ENCODE measurements at places on chromosomes 11 and 22. TPM values are rescaled to one million over a fixed set of nuclear protein-coding genes. Genes with fewer than 3 reads are reported as not detected.

GRCh38 chr22:19998991-19999820 is 17.4 kb downstream of the ARVCF start:
- H3K27ac ChIP-seq = no peak overlapping the region
- no peak overlapping the region for H3K4me3 ChIP-seq

DNA sequence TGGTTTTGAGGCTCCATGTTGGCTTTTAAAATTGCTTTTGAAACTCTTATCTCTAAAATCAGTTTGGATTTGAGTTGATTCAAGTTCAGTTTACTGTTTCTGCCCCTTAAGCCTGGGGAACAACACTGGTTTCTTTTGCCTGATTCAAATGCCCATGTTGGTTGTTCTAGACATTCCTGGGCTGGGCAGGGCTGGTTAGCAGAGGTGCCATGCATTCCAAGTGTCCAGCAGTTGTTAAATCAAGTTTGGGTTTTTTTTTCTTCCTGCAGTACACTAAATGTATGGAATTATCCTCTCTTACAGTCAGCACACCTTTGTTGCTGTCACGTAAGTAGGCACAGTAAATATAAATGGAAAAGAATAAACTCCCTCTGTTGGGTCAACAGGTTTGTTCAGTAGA is 67.2 kb upstream of the MTMR2 start:
- no peak for DNase-seq
- H3K4me3 ChIP-seq = no peak overlapping the region
- peaks cover 9% of the 10 kb centered on the region for H3K4me1 ChIP-seq
- no peak overlapping the region for H3K27ac ChIP-seq
- no peaks in the 10 kb centered on the region for H3K27me3 ChIP-seq
- no peaks in the 10 kb centered on the region for H3K36me3 ChIP-seq

- DNase-seq = no peak
- no peak overlapping the region for H3K4me3 ChIP-seq
- no peaks in the 10 kb centered on the region for H3K27me3 ChIP-seq
- H3K36me3 ChIP-seq = no peaks in the 10 kb centered on the region
- no peak overlapping the region for H3K27ac ChIP-seq
- H3K4me1 ChIP-seq = no peaks in the 10 kb centered on the region
These were observed 12.2 kb downstream of the OR8D1 start for GRCh38 chr11:124301548-124301947.

- no peaks in the 10 kb centered on the region for H3K27me3 ChIP-seq
- H3K27ac ChIP-seq = no peak overlapping the region
- H3K4me3 ChIP-seq = no peak overlapping the region
- H3K4me1 ChIP-seq = no peaks in the 10 kb centered on the region
These were observed 33.2 kb downstream of the SLC5A12 start for GRCh38 chr11:26688701-26689100.

DNA sequence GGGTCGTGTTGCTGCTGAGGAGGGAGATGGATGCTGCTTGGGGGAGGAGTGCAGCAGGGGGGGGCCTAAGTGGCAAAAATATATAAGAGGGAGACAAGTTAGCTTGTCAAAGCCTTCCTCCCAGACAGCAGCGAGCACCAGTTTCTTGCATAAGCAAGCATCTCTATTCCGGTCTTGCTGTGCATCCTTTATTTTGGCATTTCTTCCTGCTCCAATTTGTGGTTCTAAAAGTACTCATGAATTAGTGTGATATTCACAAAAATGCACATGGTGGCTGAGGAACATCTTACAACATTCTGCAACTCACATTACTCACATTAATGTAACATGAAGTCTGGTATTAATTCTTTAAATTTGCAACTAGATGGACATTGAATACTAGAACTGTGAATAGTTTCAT is 32.1 kb downstream of the GDPD5 start:
- no peak for DNase-seq
- no peaks in the 10 kb centered on the region for H3K27me3 ChIP-seq
- no peak overlapping the region for H3K27ac ChIP-seq
- H3K4me1 ChIP-seq = no peaks in the 10 kb centered on the region
- H3K4me3 ChIP-seq = no peak overlapping the region
- H3K36me3 ChIP-seq = no peaks in the 10 kb centered on the region

DNA sequence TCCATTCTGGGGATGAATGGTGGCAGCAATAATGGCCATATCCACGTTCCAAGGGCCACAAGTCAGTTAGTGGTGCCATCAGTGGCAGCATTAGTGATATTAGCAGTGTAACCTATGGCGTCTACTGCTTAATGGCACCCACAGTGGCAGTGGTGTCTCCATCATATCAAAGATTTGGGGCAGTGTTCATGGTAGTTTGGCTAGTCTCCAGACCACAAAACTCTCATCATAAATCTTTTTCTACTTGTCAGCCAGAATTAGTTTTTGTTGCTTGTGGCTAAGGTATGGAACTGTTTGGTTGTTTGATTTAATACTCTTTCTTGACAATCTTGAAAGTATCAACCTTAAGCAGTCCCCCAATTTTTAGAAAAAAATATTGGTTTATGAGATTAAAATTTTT is 45.1 kb upstream of the DEUP1 start:
- H3K27me3 ChIP-seq = no peaks in the 10 kb centered on the region
- no peak for DNase-seq
- H3K36me3 ChIP-seq = no peaks in the 10 kb centered on the region
- no peaks in the 10 kb centered on the region for H3K4me1 ChIP-seq
- H3K27ac ChIP-seq = no peak overlapping the region

DNA sequence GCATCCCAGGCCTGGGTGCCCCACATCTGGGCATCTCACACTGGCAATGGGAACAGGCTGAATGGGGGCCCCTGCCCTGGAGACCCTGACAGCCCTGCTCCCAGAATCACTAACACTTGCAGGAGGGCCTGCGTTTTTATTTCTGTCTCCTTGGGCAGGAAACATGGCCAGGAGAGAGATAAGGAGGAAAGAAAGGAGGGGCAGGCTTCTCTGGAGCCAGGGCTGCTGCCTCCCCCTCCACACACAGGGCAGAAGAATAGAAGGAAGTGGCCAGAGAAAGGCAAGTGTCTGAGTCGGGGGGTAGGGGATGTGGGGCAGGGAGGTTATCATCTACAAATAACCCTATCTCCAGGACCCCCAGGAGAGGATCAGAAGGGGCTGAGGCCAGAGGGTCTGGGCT is 25.5 kb upstream of the TSPAN18 start:
- H3K27me3 ChIP-seq = no peaks in the 10 kb centered on the region
- no peak for DNase-seq
- no peaks in the 10 kb centered on the region for H3K36me3 ChIP-seq
- no peak overlapping the region for H3K4me3 ChIP-seq
- H3K4me1 ChIP-seq = no peaks in the 10 kb centered on the region

DNA sequence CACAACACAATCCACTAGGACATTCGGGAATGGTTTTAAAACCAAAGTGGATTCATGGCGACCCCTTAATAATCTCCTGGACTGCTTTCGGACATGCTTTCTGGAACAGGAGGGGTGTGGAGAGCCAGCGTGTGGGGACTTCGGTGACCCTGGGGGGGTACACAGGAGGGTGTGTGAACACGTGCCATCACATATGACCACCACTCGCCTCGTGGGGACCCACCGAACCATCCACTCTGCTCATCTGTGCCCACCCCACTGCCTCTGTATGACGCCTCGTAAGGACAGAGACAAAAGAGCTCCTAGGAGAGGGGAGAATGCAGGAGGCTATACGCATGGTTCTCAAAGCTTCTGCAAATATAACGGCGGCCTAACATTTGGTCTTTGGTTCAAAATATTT is 8.9 kb downstream of the LTO1 start:
- no peak overlapping the region for H3K4me3 ChIP-seq
- H3K27me3 ChIP-seq = no peaks in the 10 kb centered on the region
- H3K27ac ChIP-seq = no peak overlapping the region
- H3K4me1 ChIP-seq = no peaks in the 10 kb centered on the region

GRCh38 chr11:21582791-21583190 is 610.1 kb upstream of the ANO5 start:
- H3K4me1 ChIP-seq = no peaks in the 10 kb centered on the region
- no peaks in the 10 kb centered on the region for H3K27me3 ChIP-seq
- no peaks in the 10 kb centered on the region for H3K36me3 ChIP-seq
- no peak for DNase-seq

DNA sequence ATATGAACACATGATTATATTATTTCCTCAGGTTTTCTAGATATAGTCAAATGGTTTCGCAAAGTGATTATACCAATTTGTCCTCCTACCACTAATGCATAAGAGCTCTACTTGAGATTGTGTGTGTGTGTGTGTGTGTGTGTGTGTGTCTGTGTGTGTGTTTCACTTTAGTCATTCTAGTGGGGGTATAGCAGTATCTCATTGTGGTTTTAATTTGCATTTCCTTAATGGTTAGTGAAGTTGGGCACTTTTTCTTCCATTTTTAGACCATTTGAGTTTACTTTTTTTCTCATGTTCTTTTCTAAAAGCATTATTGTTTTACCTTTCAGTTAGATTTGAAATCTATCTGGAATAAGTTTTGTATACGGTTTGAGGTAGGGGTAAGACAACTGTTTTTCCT is 12.9 kb downstream of the CAPN5 start:
- no peak for DNase-seq
- H3K36me3 ChIP-seq = no peaks in the 10 kb centered on the region
- no peak overlapping the region for H3K4me3 ChIP-seq
- H3K27me3 ChIP-seq = no peaks in the 10 kb centered on the region

GRCh38 chr11:46338636-46338987 is 8.7 kb upstream of the DGKZ start:
- no peak for DNase-seq
- H3K4me1 ChIP-seq = no peaks in the 10 kb centered on the region
- no peaks in the 10 kb centered on the region for H3K36me3 ChIP-seq
- H3K27me3 ChIP-seq = no peaks in the 10 kb centered on the region
- H3K27ac ChIP-seq = peak overlapping the region; percentile 76

DNA sequence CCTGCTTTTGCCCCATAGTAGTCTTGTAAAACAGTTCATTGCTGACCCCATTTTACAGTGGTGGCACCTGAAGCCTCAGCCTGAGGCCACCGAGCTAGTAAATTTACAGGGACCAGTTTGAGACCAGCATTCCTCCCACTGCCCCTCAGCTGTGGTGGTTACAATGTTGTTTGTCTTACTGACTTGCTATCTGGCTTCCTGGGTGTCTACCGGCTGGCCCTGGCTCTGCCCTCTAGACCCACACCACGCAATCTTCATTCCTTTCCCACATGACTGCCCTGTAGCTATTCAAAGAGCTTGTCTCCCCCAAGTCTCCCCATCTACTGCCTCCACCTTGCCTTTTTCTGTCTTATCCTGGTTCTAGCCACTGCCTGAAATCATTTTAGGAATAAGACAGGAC is 20.8 kb downstream of the PIK3IP1 start:
- no peak overlapping the region for H3K4me3 ChIP-seq
- peak; percentile 83 for DNase-seq
- no peaks in the 10 kb centered on the region for H3K27me3 ChIP-seq
- peaks cover 32% of the 10 kb centered on the region for H3K36me3 ChIP-seq
- peak overlapping the region; percentile 66 for H3K27ac ChIP-seq
- peaks cover 24% of the 10 kb centered on the region for H3K4me1 ChIP-seq

GRCh38 chr11:110377434-110377833 is 52.3 kb upstream of the FDX1 start:
- peaks cover 8% of the 10 kb centered on the region for H3K4me1 ChIP-seq
- no peak overlapping the region for H3K4me3 ChIP-seq
- H3K36me3 ChIP-seq = no peaks in the 10 kb centered on the region
- no peak for DNase-seq
- H3K27me3 ChIP-seq = no peaks in the 10 kb centered on the region

DNA sequence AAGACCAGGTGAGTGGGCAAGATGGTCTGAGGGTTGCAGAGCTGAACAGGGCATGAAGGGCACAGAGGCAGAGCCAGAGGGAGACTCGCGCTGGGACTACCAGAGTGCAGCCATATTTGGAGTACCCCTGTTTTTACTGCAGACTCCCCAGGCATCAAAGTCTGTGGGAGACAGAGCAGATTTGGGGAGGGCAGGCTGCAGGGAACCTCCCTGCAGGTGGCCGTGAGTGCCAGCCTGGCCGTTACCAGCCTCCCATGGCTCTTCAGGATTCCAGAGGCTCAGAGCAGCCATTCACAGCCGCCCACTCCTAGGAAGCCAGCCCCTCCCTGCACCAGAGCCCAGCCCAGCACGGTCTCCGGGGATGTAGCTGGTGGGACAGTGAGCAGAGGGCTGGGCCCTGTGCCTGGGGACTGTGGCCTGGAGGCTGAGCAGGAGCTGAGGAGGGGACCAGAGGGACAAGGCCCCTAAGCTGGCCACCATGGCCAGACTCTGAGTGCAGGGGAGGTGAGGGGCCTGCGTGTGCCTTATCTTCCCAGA is at the start of gene SEPTIN3:
Gene SEPTIN3, plus strand, starts transcription at position 334 of the 537 bp plus-strand sequence. CDS start 2,050 bp downstream, outside the sequence.
- no peak for DNase-seq
- no peaks in the 10 kb centered on the region for H3K4me1 ChIP-seq
- no peaks in the 10 kb centered on the region for H3K36me3 ChIP-seq
- no peak within 1 kb of the TSS for H3K4me3 ChIP-seq

- no peaks in the 10 kb centered on the region for H3K27me3 ChIP-seq
- H3K27ac ChIP-seq = no peak overlapping the region
- H3K4me3 ChIP-seq = no peak overlapping the region
- no peaks in the 10 kb centered on the region for H3K4me1 ChIP-seq
These were observed 145.1 kb downstream of the SWAP70 start for GRCh38 chr11:9808943-9809342.

DNA sequence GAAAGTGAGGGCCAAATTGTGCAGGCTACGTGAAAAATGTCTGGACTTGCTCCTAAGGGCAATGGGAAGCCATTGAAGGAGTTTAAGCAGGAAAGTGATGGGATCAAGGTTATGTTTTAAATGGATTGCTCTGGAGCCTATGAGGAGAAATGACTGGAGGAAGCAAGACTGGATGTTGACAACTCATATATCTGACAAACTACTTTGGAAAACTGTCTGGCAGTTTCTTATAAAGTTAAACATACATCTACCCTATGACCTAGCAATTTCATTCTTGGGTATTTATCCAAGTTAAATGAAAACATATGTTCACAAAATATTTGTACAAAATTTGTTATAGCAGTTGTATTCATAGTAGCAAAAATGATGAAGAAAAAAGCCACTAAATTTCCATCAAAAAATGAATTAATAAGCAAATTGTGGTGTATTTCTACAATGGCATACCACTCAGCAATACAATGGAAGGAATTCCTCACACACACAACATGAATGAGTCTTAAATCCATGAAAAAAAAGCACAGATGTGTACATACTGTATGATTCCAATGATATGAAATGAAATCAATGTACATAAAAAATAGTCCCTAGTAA is 24.1 kb downstream of the FZD4 start:
- no peak overlapping the region for H3K27ac ChIP-seq
- H3K4me3 ChIP-seq = no peak overlapping the region
- no peaks in the 10 kb centered on the region for H3K36me3 ChIP-seq
- no peak for DNase-seq

The OR4D5 gene
- not detected for polyA plus RNA-seq

The RBMXL2 gene
- not detected for polyA plus RNA-seq

The BCL2L13 gene
- polyA plus RNA-seq = 43.8 TPM

The BET1L gene
- 43.9 TPM for polyA plus RNA-seq

The OR8H3 gene
- not detected for polyA plus RNA-seq

The OR2AT4 gene
- polyA plus RNA-seq = not detected

The MMP8 gene
- polyA plus RNA-seq = not detected

Data from kidney (tissue), 22 donors.